Activated naive CD8-positive, alpha-beta T cell treated with anti-CD3 and anti-CD28 coated beads for 36 hours (primary cell): ENCODE measurements at places on chromosomes 11 and 22.

GRCh38 chr11:69127081-69127850 is 28.5 kb upstream of the SMIM38 start:
- no peak for DNase-seq

DNA sequence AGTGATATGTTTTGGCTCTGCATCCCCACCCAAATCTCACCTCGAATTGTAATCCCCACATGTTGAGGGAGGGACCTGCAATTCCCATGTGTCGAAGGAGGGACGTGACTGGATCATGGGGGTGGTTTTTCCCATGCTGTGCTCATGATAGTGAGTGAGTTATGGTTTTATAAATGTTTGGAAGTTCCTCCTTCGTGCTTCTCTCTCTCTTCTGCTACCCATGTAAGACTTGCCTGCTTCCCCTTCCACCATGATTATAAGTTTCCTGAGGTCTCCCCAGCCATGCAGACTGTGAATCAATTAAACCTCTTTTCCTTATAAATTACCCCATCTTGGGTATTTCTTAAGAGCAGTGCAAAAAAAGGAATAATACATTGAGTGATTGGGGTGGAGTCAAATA is 7.3 kb upstream of the CEP295 start:
- DNase-seq: no peak

DNA sequence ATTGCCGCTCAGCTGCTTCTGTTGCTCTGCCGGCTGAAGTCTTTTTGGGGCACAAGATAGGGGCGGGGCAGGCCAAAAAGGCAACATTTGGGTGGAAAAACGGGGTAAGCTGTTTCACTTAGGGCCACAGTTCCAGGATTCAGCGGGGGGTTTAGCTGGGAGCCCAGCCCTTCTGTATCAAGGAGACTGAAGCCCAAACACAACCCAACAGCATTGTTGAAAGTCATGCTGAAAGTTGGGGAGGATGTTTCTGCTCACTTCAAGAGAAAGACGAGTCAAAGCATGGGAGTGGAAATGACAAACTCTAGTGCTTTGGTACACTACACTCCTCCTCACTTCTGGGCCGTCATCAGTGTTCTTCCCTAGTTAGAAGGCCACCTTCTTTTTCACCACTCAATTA is 56.1 kb upstream of the GNAZ start:
- DNase-seq: no peak

- no peak for DNase-seq
Measured at GRCh38 chr11:19567996-19568395, 144.6 kb upstream of the NAV2 start.

GRCh38 chr22:35781898-35782297 is 64.2 kb downstream of the APOL5 start:
- no peak for DNase-seq

DNA sequence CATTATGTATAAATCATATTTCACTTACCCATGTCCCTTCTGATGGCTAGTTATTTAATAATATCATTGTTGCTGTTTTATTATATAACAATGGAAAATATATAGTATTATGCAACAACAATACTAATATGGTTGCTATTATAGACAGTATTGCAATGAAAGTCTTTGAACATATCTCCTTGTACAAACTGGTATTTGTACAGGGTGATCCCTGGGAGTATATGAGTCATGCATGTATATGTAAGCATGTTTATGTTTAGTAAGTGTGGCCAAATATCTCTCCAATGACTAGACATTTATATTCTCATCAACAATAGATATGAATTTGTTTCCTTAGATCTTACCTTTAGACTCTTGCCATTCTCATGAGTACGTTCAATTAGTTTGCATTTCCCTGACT is 55.9 kb downstream of the KCNC1 start:
- no peak for DNase-seq

- no peak for DNase-seq
Measured at GRCh38 chr11:12246147-12246546, 131.2 kb upstream of the PARVA start.

GRCh38 chr11:95144313-95145235 is 54.9 kb downstream of the ENDOD1 start:
- DNase-seq: no peak

- no peak for DNase-seq
Measured at GRCh38 chr22:38487946-38488345, 18.2 kb downstream of the DDX17 start.
